ENCODE measurements at places on chromosomes 12 and 14.

DNA sequence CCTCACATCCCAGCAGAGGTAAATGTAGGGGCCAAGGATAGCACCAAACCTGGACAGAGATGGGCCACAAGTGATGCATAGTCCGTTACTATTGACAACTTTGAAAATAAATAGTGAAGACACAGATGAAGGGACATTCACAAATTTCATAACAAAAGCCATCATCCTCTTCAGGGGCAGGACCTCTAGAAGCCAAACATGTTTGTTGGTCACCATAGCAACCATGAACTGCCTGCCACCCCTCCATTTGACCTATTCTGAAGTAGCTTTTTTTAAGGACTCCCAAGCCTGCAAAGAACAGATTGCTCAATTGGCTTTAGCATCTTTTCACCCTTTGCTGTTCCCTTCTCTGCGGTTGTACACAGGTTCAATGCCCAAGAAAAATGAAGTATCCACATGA, 35.7 kb upstream of the MDM1 start:
- DNase-seq: no peak

DNA sequence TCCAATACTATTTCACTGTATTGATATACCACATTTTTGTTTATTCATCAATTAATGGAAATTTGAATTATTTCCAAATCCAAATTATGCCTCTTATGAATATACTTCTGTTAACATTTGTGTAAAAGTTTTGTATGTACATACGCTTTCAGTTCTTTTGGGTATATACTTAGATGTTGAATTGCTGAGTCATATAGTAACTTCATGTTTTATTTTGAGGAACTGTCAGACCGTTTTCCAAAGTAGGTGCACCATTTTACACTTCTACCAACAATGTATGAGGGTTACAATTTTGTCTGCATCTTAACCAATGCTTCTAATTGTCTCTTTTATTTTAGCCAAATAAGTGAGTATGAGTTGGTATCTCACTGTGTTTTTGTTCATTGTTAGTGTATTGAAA, 10.2 kb upstream of the CCER1 start:
- DNase-seq: no peak

DNA sequence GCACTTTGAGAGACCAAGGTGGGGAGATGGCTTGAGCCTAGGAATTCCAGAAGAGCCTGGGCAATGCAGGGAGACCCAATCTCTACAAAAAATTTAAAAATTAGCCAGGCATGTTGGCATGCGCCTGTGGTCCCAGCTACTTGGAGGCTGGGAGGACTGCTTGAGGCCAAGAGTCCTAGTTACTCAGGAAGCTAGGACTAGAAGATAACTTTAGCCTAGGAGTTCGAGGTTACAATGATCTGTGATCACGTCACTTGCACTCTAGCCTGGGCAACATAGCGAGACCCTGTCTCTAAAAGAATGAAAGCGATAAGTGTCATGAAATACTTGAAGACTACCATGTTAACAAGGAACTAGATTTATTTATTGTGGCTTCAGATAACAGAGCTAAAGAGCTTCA, 3.5 kb downstream of the ATF7 start:
- DNase-seq: no peak

- peak; percentile 46 for DNase-seq
Measured at GRCh38 chr12:52189376-52190174, 2.2 kb downstream of the KRT80 start.

GRCh38 chr12:120711411-120711810, 1.2 kb downstream of the UNC119B start:
- no peak for DNase-seq

DNA sequence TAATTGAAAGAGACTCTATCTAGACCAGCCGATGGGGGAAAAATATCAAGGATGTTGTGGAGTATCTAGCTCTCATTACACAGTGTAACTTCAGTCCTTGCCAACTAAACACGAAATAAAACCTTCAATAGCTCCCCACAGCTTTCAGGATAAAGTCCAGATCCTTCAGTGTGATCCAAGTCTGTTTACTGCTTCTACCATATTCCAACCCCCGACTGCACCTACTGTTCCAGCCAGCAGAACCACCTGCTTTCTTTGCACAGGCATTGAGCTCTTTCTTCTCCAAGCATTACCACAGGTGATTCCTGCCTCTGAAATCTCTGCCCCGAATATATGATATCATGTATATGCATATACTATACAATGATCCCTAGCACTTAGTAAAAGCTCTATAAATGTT, 2.2 kb upstream of the LRRC23 start:
- no peak for DNase-seq

DNA sequence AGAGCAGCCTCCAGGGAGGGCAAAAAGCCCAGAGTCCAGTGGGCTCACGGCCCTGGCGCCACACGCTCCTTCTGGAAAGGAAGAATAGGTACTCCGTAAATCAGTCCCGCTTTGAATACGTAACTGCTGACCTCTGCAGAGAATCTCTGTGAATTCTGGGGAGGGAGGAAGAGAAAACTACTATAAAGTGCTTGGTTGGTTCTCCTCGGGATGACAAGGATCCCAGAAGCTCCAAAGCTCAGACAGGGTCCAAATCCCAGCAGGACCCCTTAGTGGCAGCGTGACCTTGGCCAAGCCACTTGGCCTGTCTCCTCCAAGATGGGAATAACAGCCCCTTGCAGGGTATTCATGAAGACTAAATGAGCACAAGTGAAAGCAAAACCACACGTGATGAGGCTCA, 31.7 kb downstream of the ANO2 start:
- no peak for DNase-seq

- no peak for DNase-seq
Measured at GRCh38 chr14:106879241-106879640, 1352.9 kb downstream of the TMEM121 start.

GRCh38 chr12:57390174-57390573, 40.7 kb downstream of the R3HDM2 start:
- DNase-seq: no peak

GRCh38 chr12:4767186-4767585, 47.0 kb downstream of the GALNT8 start:
- no peak for DNase-seq

DNA sequence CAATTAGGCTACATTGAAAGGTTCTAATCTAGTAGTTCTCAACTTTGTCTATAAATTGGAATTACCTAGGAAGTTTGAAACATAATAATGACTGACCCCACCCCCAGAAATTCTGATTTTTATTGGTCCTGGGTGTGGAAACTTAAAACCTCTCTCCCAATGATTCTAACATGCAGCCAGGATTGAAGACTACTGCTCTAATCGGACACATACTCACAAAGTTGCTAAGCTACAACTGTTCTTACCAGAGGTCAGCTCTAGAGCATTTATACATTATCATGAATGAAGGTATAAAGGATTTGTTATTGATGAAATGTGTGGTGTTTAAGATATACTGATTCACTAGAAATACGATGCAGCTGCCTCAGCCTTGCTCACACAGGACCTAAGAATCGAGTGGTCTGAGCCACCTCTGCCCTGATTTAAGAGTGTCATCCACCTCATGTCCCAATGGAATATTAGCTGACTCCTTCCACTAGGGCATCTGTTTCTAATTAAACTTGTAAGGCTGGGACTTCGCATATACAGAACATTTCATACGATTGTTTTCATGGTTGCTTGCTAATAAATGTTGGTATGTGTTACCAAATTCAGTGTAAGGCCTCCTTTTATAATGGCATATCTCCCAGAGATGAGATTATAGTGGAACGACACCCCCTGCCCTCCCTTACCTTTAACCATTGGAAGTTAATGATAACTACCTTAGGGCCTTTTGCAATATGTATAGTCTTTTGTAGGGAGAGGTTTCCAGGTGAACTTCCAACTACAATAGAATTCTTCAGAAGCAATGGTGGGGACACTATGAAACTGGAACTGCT, 410.8 kb upstream of the PDE3A start:
- DNase-seq: no peak

DNA sequence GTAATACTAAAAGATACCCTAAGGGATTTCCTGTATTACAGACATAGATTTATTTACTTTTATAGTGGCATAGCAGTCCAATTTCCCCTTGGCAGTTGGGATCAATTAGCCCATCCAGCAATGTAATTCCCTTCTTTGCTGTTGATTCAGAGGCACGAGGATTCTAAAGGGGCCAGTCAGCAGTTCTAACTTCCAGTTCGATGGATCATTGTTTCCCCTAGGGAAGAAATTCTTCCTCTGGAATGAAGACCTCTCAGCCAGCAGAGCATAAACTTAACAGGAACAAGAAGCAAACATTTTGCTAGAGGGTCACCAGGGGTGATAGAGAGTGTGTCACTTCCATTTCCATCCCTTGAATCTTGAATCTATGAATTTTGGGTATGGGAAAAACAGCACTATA, 395.7 kb upstream of the NOVA1 start:
- no peak for DNase-seq

GRCh38 chr12:89372584-89373370, 20.5 kb upstream of the DUSP6 start:
- no peak for DNase-seq

DNA sequence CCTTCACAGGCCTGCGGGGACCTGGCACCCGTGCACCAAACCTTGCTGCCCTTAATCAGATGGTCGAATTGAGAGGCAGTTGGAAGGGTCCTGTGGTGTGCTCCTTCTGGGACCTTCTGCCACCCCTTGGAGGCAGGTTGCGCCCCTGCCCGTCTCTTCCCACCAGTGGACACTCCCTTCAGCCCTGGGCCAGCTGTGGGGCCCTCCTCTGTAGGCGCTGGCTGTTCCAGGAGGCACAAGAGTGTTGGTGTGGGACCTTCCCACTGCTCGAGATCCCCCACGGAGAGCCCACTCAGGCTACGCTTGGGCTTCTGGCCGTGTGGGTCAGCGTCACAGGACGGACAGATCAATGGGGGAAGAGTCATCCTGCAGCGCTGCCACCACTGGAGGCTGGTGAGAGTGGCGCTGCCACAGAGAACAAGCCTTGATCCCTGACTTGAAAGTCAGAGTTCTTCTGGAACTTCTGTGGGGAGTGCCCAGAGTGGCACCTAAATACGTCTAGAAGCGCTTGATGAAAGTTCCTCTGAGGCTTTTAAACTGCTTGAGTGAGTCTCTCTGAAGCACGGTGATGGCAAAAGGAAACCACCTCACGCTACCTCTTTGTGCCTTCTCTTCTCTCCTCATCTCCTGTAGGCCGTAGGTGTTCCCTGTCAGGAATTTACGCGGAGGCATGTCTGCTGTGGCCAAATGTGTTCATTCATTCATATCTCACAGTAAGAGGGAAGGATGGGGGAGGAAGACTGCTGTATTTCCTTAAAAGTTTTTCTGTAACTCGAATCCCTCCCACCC, 48.3 kb downstream of the TRAF3 start:
- no peak for DNase-seq

GRCh38 chr12:14313379-14314138, 51.9 kb upstream of the ATF7IP start:
- peak; percentile 55 for DNase-seq

DNA sequence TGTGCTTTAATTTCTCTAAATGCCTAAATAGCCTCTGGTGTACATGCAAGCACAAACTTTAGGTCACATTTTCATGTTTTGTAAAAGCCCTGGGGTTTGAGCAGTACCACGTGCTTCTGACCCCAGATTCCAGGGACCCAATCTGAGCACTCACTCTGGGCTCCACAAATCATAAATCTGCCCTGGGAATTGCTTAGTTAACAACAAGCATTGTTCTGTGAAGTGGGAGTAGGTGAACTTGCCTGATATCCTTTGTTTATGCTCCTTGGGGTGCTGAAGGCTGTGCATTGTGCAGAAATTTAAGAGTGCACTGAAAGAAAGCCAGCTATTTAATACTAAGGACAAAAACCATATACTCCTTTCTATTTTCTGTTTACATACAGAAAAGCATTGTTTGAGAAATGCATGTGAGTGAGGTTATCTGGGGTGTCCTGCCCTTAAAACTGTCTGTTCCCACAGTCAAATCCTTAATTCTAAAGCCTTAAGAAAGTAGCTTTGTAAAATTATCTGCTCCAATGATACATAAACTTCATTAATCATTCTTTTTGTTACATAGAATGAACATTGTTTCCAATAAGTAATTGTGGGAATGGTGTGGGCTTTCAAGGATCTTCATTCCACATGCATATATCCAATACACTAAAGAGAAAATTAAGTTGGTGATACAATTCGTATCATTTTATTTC, 258.6 kb upstream of the NPAS3 start:
- no peak for DNase-seq

DNA sequence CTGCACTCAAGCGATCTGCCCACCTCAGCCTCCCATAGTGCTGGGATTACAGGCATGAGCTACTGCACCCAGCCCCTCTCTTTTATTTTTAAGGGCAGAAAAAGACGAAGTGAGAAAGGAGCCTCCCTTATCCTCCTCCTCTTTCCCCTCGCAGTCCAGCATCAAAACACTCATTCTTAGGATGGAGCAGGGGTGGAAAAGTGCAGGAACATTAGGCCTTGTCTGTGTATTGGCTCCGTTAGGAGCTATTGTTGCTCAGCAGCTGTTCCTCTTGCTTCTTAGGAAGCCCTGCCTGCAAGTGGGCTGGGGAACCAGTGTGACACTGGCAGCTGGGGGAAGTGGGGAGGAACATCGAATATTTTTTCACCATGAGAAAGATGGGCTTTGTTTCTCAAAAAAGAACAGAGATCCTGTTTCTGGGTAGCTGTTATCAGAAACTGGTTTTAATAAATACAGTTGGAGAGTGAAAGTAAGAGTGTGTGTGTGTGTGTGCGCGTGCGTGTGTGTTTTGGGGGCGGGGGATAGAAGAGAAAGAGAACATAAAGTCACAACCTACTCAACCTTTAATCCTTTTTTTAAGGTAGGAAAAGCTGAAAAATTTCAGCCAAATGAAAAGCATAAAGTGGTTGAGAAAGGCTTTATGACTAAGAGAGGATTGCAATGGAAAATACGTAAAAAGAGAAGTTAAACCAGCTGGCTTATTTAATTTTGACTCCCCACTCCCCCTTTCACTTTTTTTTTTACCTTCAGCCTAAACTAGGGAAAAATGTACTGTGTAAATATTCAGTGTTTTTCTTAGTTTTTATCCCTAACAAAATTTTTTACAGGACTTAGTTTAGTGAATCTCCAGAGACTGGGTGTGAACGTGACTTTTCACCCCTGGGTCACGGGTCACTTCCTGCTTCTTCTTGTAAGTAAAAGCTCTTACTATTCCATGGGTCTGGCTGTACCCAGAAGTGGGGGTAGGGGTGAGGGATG, 197.2 kb upstream of the PLEKHG7 start:
- no peak for DNase-seq

DNA sequence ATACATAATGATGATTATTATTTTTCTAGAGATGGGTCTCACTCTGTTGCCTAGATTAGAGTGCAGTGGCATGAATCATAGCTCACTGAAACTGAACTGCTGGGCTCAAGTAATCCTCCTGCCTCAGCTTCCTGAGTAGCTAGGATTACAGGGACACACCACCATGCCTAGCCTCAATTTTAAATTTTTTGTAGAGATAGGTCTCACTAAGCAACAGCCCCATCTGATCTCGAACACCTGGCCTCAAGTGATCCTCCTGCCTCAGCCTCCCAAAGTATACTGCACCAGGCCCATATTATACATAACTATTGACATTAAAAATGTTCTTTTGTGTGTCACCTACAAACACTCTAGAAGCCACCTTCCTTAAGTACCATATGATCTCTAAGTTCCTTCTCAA, 3.4 kb downstream of the TXNRD1 start:
- peak; percentile 41 for DNase-seq

GRCh38 chr12:71686658-71687025, 760 bp downstream of the TMEM19 start:
- no peak for DNase-seq

- no peak for DNase-seq
Measured at GRCh38 chr14:37063467-37064240, 108.8 kb downstream of the SLC25A21 start.
